Activated CD8-positive, alpha-beta memory T cell treated with anti-CD3 and anti-CD28 coated beads for 48 hours (primary cell): ENCODE measurements at places on chromosomes 4 and X.

DNA sequence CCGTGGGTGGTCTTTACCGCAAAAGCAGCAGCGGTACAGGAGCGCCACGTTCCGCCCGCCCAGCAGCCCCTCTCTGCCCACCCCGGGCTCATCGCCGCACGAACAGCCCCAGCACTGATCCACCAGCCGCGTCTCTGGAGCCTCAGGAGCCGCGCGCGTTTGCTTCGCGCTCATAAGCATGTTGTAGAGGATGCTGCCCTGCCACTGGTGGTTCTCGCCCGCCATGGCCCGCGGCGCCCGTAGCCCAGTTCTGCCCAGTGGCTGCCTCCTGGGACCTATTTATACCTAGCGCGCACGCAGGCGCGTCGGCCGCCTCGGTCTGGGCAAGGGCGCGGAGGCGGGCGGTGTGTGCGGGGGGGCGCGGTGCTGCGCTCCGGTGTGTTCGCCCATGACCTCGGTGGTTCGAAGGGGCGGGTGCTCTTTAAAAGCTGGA, at the start of gene NR0B1:
Gene NR0B1, minus strand, starts transcription at position 252 of the 433 bp plus-strand sequence. Its CDS starts 27 bp downstream, at position 225.
- no peak for DNase-seq

GRCh38 chr4:79050541-79050880, 111.3 kb upstream of the PAQR3 start:
- DNase-seq, result no peak

GRCh38 chr4:152344001-152344400, 191.9 kb downstream of the FBXW7 start:
- DNase-seq, result no peak

DNA sequence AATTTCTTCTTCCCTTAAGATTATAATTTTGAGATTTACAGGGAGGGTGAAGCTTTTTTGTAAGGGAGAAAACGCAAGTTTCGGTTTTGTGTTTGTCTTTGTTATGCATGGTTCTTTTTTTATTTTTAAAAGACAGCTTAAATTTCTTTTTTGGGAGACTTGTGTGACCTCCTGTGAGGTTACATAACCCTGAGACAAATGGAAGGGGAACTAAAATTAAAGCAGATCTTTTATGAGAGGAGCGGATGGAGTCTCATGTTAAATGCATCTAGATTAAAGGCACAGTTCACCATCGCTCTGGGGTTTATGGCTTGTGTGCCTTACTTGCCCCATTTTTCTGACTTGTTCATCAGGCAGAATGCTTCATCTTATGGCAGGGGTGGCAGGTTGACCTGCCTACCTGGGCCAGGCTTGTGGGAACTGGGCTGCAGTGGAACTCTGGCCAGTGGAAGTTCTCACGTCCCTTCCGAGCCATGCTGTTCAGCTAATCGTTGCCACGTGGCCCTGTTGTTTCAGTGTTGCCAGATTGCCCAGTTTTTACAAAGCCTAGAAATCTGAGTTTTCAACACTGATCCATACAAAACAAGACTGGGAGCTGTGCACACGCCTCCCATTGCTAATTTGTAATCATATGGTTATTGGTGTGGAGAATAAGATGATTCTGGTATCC, 291.8 kb downstream of the ARHGAP10 start:
- DNase-seq, result no peak

GRCh38 chr4:41058426-41058825, 155.9 kb downstream of the APBB2 start:
- no peak for DNase-seq

DNA sequence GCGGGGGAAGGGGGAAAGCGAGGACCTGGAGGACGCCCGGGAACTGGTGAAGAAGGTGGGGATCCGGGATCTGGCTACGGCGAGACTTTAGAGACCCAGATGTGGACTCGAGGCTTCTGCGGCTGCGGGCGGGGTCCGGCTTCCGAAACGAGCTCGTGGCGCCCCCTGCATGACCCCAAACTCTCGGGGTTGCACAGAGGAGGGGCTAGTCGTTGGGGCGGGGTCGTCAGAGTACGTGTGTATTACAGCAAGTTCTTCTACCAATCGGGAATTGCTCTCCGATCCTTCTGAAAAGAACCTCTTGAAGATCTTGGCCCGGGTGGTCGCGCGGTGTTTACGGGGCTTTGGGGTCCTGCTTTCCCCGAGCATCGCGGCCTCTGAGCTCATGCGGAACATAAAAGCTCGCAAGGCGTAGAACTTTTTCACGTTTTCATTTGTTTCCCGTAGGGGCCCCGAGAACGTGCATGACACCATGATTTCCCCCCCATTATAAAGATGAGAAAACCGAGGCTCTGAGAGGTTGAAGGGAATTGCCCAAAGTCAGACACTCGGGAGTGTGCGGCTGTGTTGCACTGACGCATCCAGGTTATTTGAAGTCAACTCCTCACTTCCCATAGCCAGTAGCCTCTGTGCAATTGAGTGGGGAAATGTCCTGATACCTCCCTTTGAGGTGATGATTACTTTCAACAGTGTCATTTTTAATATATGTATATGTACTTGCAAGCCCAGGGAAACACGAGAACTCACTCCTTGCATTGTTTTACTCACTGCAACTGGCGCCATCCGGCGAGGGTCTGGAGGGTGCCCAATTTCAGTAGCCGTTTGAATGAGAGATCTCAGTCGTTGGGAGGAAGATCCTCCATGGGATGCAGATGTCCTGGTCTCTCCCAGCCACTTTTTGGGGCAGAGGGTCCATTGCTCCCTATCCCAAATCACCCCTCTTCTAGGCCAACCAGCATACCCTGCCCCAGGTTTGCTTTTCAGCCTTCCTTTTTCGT, at the start of gene BEND4:
Gene BEND4, minus strand, starts transcription at position 149 of the 998 bp plus-strand sequence. CDS start 512 bp downstream, outside the sequence.
- no peak for DNase-seq

DNA sequence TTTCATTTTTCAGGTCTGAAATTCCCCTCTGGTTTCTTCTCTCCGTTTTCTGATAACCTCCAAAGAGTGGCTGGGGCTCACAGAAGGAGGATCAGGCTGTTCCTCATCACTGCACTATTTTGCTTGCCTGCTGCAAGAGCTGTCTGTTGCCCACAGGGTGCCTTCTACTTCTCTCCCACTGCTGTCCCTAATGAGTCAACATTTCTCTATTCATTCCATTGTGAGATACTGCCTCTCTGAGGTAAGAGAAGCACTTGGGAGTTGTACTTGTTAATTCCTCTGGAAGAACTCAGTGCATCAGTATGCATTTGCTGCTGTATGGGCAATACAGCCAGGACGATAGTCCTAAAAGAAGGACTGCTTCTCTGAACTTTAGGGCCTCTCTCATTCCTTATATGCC, 34.8 kb downstream of the CT47B1 start:
- no peak for DNase-seq

DNA sequence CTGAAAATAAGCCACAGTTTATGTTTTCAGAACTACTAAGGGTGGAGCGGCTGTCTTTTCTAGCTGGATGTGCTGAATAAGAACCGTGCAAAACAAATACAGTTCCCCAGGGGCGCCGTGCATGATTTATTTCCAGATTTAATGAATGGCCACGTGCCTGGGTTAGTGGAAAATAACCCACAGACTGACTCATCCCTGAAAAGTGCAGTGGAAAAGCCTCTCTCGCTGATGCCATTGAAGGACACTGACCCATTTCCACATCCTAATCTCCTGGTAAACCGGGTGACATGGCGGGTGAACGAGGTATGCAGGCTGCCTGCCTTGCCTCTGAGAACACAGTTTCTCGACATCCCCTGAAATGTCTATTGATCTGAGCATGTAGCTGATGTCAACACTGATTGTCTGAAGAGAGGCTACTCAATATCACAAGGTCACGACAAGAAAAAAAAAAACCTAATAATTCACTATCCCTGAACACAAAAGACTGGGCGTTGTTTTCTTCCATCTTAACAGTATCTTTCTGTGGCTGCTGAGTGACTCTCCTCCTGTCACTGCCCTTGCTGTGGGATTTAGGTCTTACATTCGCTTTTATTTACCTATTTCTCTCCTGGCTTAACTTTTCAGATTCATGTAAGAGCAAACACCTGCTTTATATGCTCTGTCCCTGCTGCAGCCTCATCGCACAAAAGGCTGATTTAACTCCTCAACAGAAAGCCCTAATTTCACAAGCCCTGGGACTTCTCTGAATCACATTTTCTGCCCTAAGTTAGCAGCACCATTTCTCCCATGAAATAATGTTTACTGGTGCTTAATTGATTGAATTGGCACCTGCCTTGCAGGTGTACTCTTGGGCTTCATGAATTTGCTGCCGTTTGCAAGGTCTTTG, 76.9 kb upstream of the SCOC start:
- no peak for DNase-seq

DNA sequence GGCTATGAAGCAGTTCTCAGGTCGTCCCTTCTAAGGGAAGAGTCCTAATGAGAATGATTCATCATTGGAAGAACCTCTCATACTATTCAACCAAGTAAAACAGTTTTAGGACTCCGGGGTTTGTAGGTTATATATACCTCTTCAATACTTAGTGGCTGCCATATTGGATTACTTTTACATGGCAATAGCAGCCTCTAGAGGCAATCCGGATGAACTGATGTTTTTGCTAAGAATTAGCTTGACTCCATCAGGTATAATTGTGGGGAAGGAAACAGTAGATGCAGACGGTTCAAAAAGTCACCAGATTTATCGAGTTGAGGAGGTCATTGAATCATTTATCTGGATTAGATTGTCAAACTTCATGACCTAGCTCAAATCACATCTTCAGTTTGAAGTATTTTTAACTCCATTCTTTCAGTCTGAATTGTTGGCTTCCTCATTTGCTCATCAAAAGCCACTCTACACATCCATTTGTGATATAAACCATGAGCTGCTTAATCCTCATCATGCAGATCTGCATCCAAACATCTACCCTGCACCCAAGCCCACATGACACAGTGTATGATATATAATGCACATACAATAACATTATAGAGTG, 28.4 kb downstream of the GUCY1B1 start:
- no peak for DNase-seq

GRCh38 chrX:9835585-9836210, 49.5 kb downstream of the SHROOM2 start:
- no peak for DNase-seq

DNA sequence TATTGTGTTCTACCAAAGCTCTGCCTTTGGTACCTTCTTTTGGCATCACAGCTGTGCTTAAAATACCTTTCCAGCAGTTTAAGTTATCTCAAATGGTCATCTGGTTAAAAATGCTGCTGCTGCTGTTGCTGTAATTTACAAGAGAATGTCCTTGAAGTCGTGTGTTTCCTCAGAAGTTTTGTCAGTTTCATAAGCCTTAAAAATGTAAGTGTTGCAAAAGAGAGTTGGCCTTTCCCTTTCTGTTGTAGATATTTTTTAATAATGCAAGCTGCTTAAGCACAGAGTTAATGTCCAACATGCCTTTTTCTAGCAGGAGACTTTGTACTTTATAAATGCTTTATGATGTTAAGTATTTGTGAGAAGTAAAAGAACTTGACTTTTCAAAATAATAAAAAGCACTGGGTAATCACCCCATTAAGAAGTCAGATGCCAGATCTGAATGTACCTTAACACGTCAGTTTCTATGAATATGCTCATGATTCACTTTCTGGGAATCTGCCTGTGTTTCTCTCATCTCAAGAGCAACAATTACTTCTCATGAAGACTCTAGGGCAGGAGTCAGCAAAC, 35.3 kb upstream of the TENM3 start:
- no peak for DNase-seq

GRCh38 chr4:47222276-47222675, 190.9 kb downstream of the GABRB1 start:
- DNase-seq, result no peak

- DNase-seq, result no peak
Measured at GRCh38 chr4:72031868-72032608, at the start of gene NPFFR2. Gene NPFFR2, plus strand, starts transcription at chr4:72032000. Its CDS starts 96,592 bp downstream, at chr4:72128592.

GRCh38 chrX:67730296-67730695, 186.5 kb downstream of the AR start:
- no peak for DNase-seq

GRCh38 chrX:57933321-57933720, 23.1 kb upstream of the ZXDA start:
- DNase-seq, result no peak

- DNase-seq, result no peak
Measured at GRCh38 chrX:40105835-40106675, 8.3 kb upstream of the BCOR start.

DNA sequence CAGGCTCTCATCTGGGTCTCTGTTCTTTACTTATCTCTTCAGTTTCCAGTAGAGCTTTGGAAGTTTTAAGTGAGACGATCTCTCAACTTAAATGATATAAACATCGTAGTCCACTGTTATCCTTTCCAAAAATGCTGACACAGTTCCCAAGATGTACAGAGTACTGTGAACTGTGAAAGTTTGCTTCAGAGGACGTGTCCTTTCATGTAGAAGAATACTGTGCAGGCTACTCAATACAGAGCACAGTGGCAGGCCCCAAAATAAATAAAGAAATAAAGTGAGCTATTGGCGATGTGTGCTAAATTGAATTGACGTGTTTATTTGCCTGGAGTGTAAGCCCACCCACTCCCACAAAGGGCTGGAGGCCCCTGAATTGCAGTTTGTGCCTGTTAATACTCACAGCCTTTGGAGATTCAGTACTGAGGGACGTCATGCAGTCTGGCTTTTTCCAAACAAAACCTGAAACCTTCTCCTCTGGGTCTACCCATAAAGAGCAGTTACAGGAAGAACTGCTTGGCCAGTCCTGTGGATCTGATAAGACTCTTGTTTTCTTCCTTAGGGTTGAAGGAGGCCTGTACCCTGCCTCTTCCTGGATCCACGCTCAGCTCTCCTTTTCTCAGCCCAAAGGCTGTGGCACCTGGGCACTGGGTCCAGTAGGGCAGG, 66.1 kb downstream of the SOWAHB start:
- no peak for DNase-seq

DNA sequence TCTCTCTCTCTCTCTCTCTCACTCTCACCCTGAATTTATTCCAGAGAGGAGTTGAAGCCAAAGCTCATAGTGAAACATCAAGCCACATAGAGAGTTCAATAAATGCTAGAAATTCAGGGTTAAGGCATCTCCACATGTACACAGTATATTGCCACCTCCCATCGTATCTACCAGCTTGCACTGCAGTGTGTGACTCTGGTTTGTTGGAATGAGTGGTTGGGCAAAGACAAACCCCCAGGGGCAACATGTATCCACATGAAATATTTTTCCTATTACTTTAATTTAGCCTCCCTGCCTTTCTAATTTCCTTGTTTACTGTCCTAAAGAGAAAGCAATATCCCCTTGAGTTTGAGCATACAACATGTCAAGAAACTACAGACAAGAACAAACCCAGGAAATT, 247.3 kb downstream of the SPATA18 start:
- DNase-seq, result no peak

GRCh38 chr4:121777625-121778024, 12.7 kb upstream of the SMIM43 start:
- no peak for DNase-seq

- peak; percentile 48 for DNase-seq
Measured at GRCh38 chr4:26131711-26132110, 189.1 kb upstream of the RBPJ start.

DNA sequence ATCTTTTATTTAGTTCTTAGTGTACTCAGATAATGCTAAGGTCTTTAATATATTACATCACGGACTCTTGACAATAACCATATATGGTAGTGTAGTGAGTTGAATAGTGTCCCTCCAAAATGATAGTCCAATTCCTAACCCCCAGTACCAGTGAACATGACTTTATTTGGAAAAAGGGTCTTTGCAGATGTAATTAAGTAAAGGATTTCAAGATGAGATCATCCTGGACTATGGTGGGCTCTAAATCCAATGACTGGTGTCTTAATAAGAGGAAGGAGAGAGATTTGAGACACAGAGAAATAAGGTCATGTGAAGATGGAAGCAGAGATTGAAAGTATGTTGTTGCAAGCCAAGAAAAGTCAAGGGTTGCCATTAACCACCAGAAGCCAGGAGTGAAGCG, 236.5 kb upstream of the DIPK2B start:
- DNase-seq, result no peak
